Activated CD4-positive, alpha-beta T cell treated with anti-CD3 and anti-CD28 coated beads for 4 hours (primary cell): ENCODE measurements at places on chromosomes 6 and 20.

- DNase-seq, result no peak
Observed at GRCh38 chr20:24764794-24765202, 184.3 kb upstream of the CST7 start.

- DNase-seq, result no peak
Observed at GRCh38 chr6:76843054-76843822, 620.1 kb downstream of the HTR1B start.

DNA sequence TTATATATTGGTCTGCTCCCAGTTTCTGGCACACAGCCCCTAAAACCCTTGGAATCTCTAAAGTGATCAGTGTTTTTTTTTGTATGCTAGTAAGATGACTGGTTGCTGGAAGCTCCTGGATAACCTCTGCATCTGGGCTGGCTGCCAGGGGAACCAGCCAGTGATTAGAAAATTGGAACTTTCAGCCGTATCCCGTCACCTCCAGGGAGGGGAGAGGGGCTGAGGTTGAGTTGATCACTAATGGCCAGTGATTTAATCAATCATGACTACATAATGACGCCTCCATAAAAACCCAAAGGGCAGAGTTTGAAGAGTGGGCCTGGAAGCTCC is 48.0 kb upstream of the NOP56 start:
- DNase-seq, result no peak

GRCh38 chr6:15426901-15427300 is 181.0 kb downstream of the JARID2 start:
- no peak for DNase-seq

- DNase-seq, result no peak
Observed at GRCh38 chr6:64270083-64270482, 634.5 kb downstream of the PHF3 start.

DNA sequence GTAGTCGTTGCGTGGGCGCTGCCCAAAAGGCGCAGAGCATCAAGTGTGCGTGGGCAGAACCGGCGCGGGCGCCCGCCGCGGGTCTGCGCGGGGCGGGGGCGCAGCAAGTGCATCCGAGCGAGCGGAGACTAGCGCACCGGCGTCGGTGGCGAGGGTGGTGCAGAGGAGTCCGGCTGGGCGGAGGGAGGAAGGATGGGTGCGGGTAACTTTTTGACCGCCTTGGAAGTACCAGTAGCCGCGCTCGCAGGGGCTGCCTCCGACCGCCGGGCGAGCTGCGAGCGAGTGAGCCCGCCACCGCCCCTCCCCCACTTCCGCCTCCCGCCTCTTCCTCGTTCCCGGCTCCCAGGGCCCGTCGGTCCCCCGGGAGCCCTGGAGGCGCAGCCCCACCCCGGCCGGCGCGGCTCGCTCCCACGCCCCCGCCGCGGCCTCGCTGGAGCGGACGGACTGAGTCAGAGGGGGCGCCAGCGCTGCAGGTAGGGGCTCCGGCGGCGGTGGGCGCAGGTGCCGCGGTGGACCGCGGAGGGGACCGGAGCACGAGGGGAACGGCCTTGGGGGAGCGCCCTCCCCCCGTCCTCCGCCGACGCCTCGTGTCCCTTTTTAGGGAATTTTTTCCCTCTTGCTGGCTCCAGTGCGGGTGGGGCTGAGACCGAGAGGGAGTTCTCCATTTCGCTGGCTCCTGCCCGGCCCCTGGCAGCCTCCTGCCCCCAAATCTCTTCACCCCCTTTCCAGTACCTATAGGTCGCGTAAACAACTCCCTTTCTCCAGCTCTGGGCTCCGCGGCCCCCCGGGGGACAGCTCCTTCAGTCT is 1.6 kb upstream of the DBNDD2 start:
- peak; percentile 79 for DNase-seq

GRCh38 chr20:2753461-2754040 is 46.9 kb downstream of the CPXM1 start:
- DNase-seq, result no peak

DNA sequence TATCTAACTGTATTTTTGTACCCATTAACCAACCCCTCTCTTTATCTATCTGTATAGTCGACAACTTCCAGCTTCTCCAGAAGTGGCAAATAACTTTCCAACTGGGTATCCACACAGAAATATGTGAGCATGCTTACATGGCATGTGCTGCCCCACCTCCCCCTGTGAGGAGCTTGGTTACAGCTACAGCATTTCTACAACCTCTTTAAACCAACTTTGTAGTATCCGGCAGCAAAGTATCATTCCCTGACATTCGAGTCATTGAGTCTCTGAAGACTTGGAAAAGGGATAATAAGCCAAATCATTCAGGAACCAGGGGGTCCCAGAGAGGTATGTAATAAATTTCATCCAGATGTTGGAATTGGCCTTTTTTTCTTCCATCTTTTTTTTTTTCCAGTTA is 48.2 kb upstream of the ASIP start:
- no peak for DNase-seq

- DNase-seq, result no peak
Observed at GRCh38 chr6:129345890-129346289, 364.1 kb downstream of the ARHGAP18 start.

- DNase-seq, result no peak
Observed at GRCh38 chr20:41196653-41197225, 59.4 kb downstream of the PLCG1 start.

DNA sequence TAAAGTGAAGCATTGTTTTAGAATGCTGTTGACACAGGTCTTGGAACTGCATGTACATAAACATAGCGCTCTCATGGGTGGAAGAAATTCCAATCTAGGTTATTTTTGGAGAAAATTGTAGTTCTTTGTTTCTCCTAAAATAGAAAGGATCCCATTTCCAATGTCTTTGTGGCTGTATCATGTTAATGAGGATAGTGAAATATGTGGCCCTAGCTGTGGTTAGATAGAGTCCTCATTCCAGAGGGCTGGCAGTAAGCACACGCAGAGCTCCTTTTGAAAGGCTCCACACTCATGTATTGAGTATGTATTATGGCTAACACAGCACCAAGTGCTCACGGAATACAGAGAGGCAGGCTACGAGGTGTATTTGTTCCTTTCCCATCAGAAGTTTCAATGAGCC is 60.9 kb downstream of the SNRNP48 start:
- no peak for DNase-seq

DNA sequence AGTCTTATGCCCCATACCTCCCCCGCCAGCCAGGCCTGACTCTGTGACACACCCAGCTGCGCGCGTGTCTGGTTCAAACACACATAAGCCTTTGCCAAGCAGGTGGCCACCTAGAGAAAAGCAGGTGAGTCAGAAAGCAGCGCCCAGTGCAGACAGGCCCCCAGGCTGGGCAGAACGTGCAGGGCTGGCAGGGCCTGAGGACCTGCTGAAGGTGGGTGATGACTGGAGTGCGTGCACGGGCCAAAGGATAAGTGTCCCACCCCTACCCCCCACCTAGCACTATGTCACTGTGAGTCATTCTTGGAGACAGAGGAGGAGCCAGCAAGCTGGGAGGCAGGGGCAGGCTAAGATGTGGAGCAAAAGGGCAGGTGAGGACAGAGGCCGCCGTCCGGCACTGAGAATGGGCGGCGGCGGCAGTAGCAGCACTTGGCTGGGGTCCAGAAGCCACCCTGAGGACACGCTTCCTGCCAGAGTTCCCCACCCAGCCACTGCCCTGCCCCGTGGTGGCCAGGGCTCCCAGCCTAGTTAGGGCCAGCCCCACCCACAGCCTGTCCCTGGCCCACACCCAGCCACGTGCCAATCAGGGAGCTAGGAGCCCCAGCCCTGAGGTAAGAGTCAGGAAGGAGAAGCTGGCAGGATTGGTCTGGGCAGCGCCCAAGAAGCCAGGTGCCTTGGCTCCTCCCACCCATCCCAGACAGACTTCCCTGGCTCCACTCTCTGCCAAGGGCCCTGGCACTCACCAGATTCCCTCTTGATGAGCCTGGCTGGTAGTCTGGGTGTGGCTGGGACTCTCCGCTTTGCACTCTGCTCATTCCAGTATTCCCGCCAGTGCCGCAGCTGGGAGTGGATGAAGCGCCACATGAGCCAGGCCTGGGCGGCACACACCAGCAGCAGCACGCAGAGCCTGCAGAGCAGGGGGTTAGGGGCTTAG is 72.7 kb downstream of the TRAM2 start:
- no peak for DNase-seq

- DNase-seq, result no peak
Observed at GRCh38 chr20:41563087-41563486, 55.1 kb downstream of the CHD6 start.

DNA sequence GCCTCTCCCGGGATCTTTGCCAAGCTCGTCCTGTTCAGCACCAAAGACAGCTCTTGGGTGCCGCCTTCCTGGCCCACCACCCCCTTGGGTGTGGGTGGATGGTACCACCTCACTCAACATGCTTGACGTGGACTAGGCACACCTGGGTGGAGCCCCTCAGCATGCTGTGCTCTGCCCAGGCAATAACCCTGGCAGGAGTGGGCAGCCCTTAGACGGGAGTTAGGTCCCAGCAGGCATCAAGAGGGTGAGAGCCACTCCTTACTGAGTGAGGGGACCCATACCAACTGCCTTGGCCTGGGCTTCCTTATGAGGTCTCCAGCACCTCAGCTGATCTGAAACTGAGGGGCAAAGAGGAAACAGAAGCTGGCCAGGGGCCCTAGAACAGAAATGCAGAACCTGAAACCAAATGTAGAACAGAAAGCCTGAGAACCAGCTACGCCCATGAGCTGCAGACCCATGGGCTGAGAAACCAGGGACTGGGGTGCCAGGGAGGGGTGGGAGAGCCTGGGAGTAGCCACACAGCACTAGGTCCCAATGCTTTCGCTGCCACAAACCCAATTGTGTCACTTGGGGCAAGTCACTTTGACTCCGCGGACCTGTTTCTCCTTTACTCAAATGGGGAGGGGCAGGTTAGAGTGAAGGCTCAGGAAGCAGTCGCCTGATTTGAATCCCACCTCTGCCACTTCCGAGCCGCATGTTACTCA is 2.0 kb downstream of the FGD2 start:
- DNase-seq, result no peak

- peak; percentile 69 for DNase-seq
Observed at GRCh38 chr20:57708694-57709673, 831 bp downstream of the PMEPA1 start.

GRCh38 chr6:7505189-7505699 is 36.2 kb upstream of the DSP start:
- no peak for DNase-seq

DNA sequence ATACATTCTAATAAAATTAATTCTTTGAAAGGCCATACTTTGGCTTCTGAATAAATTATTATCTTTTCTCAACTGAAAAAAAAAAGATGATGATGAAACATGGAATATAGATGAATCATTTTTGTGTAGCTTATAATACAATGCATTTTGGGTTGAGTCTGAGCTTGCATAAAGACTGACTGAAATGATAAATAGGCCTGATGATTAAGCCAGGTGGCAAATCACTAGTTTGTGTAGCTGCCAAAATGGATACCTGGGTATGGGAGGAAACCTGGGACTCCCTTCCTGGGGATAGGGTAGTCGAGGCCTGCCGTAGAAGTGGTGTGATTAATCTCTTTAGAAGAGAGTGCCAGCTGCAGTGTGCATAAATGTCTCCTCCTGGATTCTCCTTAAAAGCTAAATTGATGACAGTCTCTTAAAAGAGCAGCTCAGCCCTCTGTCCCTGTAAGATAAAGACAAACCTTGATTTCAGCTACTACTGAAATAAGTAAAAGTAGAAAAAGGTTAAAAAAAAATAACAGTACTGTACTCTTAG is 275.1 kb downstream of the GRIK2 start:
- no peak for DNase-seq

GRCh38 chr20:20782755-20783154 is 70.3 kb upstream of the RALGAPA2 start:
- no peak for DNase-seq

DNA sequence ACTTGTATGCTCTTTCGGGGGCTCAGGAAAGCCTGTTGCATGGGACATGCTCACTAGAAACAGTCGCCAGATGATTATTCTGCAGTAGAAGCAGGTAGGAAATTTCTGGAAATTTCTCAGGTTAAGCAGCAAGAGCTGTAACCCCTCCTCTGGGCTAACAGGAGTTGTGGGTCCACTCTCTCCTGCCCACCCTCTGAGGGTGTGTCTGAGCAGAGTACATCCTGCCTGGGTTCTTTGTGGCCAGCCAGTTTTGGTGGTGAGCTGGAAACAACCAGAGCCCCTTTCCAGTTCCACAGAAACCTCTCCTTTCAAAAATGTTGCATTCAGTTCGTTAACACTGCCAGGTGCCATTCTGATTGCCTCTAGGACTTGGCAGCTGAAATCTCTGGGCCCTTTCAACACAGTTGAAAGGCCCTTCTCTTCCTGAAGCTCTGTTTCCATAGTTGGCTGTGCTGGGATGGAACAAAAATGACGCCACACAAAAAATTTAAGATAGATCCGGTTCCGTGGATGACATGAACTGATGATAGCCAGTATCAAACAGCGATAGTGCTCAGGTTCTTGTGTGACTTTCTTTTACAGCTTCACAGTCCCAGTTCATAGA is 38.5 kb downstream of the PLCG1 start:
- DNase-seq, result no peak

GRCh38 chr20:63748934-63749270 is 9.3 kb downstream of the SLC2A4RG start:
- no peak for DNase-seq

- DNase-seq, result peak; percentile 29
Observed at GRCh38 chr6:142746524-142746923, 198.5 kb downstream of the HIVEP2 start.

DNA sequence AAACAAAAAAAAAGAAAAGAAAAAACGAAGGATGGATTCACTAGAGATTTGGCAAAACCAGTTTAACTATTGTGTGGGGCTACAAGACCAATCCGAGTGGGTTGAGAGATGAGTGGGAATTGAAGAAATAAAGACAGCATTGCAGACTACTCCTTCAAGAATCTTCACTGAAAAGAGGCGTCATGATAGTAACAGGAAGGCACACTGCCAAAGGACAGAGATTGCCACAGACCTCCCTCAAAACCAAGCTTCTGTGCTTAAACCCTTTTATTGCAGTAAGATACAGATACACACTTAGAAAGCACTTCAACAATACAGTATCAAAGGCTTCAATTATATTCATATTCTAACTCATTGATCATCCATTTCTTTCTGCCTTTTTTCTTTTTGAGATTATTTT is 103.9 kb downstream of the IPCEF1 start:
- DNase-seq, result no peak

DNA sequence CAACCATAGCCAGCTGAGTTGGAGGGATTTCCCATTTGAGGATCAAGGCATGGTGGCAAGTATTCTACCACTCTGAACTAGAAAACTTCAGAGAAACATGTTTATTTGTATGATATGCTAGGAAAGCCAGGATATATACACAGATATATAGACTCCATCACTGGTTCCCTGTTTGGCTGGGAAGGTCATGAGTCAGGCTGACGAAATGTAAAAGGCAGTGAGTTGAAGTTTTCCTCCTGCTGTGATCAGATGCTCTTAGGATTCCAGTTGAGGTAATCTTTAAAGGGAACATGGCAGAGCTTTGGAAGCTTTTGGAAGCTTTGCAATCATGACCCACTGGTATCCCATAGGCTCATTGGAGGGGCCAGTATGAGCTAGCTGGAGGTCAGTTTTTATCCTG is 1369.1 kb downstream of the EPHA7 start:
- DNase-seq, result no peak

GRCh38 chr6:121652223-121652622 is 216.8 kb downstream of the GJA1 start:
- no peak for DNase-seq
